Immature natural killer cell (primary cell): ENCODE measurements at places on chromosomes 1 and 21. TPM values are rescaled to one million over a fixed set of nuclear protein-coding genes. Genes with fewer than 3 reads are reported as not detected.

- no peak overlapping the region for H3K27ac ChIP-seq
- no peak for DNase-seq
- H3K27me3 ChIP-seq = peaks cover 12% of the 10 kb centered on the region
- H3K4me1 ChIP-seq = peaks cover 10% of the 10 kb centered on the region
- H3K36me3 ChIP-seq = no peaks in the 10 kb centered on the region
Measured at GRCh38 chr1:31532173-31532572, 44.1 kb upstream of the TINAGL1 start.

GRCh38 chr1:213122514-213122929, 71.5 kb downstream of the RPS6KC1 start:
- peak; percentile 19 for DNase-seq
- H3K27ac ChIP-seq = no peak overlapping the region
- peaks cover 4% of the 10 kb centered on the region for H3K36me3 ChIP-seq
- no peak overlapping the region for H3K4me3 ChIP-seq

The GSTM5 gene
- not detected for polyA plus RNA-seq

The LCE3A gene
- not detected for polyA plus RNA-seq

- no peak overlapping the region for H3K4me3 ChIP-seq
- no peaks in the 10 kb centered on the region for H3K36me3 ChIP-seq
- no peaks in the 10 kb centered on the region for H3K4me1 ChIP-seq
- H3K27me3 ChIP-seq = peaks cover 3% of the 10 kb centered on the region
Measured at GRCh38 chr1:62784509-62785365, 805 bp downstream of the ATG4C start.

The DMRTA2 gene
- not detected for polyA plus RNA-seq

The CFAP74 gene
- polyA plus RNA-seq = not detected

The RNF186 gene
- not detected for polyA plus RNA-seq

DNA sequence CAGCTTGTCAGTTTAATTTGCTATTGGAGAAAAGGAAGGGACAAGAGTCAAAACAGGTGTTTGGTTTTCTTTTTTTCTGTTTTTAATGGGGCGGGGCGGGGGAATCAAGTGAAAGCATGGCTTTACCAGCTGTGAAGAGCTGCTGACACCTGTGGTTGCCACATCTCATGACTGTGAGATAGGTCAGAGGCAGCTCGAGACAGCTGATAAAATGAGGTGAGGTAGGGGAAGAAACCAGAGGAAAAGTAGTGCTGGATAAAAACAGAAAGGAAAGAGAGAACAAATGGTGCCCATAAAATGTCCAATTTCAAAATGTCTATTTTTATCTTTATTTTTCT, 272.3 kb downstream of the NEGR1 start:
- no peaks in the 10 kb centered on the region for H3K36me3 ChIP-seq
- H3K4me1 ChIP-seq = peaks cover 7% of the 10 kb centered on the region
- H3K27ac ChIP-seq = no peak overlapping the region
- H3K4me3 ChIP-seq = no peak overlapping the region

The KLHDC8A gene
- not detected for polyA plus RNA-seq

DNA sequence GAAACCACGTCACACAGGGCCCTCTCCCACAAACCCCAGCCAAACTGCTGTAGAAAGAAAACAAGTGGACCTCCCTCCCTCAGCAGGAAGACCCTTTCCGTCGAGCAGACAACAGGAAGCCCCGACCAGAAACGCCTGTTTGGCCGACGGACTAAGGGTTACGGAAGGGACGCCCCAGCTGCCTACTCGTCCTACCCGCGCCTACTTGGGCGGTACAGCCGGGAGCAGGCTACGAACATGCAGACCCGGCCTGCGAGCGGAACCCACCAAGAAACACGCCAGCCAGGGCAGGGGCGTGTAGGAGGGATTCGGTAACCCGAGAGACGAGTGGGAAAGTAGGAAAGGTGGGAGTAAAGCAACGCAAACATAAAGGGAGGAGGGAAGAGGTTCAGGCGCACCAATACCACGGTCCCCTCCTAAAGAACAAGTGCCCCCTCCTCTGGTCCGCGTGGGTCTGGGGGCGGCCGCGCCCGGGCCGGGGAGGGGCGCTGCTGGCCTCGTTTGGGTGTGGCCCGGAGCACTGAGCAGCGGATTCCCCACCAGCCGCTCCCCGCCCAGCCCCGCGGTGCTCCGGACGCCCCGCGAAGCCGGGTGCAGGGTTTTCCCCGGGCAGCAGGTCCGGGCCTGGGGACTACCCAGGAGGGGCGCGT, 450 bp downstream of the S100A10 start:
- H3K4me1 ChIP-seq = peaks cover 42% of the 10 kb centered on the region
- H3K27ac ChIP-seq = peak overlapping the region; percentile 98
- no peaks in the 10 kb centered on the region for H3K36me3 ChIP-seq
- peak overlapping the region; percentile 89 for H3K4me3 ChIP-seq

DNA sequence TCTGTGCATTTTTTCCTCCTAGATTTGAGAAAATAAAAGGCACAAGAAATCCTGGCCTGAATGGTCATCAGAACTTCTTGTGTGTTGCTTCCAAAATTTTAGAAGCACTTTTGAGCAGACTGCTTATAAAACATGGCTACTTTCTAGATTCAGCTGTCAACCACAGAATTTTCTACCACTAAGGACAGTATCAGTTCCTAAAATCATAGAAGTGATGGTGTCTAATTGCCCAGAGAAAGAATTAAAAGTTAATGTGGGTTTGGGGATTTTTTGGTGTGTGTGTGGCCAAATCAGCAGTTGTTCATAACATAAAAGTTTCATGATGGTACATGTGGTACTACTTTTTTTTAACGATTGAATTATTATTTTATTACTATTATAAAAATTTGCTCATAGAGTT, 171.4 kb upstream of the SNX7 start:
- H3K27me3 ChIP-seq = peaks cover 2% of the 10 kb centered on the region
- no peak overlapping the region for H3K27ac ChIP-seq
- H3K4me3 ChIP-seq = no peak overlapping the region
- H3K36me3 ChIP-seq = peaks cover 4% of the 10 kb centered on the region

The SH2D2A gene
- 76.4 TPM for polyA plus RNA-seq

GRCh38 chr1:198713081-198713480, 74.2 kb downstream of the PTPRC start:
- no peak overlapping the region for H3K4me3 ChIP-seq
- peaks cover 80% of the 10 kb centered on the region for H3K4me1 ChIP-seq
- H3K36me3 ChIP-seq = peaks cover 29% of the 10 kb centered on the region
- no peaks in the 10 kb centered on the region for H3K27me3 ChIP-seq

DNA sequence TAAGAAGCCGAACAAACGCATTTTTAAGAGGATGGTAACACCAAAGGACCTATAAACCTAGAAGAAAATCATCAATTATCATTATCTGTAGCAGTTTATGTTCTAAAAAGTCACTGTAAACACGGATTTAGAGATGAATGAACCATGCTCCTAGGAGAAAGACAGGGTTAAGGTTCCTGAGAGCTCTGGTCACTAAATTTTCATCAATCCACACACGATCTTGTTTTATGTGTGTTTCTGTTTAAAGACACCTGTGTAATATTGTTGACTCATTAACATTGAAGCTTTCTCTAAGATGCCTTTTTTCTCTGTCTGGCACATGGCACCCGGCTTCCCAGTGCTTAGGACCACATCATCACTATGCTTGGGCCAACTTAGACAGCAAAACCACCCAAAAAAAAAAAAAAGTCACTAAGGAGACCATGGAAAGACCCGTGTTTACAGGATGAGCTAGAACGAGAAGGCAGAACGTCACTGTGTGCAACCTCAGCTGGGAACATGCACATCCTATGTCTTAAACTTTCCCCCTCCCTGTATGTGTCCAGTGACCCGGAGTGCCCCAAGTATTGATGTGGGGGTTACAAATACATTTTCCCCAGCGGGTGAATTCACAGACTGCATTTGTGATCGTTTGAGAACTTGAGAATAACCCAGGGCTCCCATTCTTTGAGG, 55.8 kb upstream of the PDE9A start:
- H3K36me3 ChIP-seq = no peaks in the 10 kb centered on the region
- no peak for DNase-seq
- H3K27ac ChIP-seq = no peak overlapping the region
- H3K4me3 ChIP-seq = no peak overlapping the region

DNA sequence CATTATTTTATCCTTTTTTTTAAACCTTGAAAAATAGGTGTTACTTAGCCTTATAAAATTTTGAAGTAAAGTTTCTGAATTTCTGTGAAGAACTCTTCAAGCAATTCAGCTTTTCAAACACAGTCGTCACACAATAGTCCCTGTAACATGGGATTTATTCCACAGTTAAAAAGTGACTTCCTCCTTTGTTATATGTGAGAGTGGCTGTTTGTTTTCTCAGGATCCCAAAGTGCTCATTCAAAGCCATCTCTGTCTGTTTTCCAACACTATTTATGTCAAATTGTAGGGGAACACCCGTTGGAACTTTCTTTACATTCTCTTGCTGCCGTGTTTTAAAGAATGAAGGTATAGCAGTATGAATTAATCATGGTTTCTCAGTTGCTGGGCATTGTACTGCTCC, 80.8 kb upstream of the GPR52 start:
- no peak overlapping the region for H3K27ac ChIP-seq
- no peak overlapping the region for H3K4me3 ChIP-seq
- no peak for DNase-seq
- H3K27me3 ChIP-seq = no peaks in the 10 kb centered on the region
- H3K4me1 ChIP-seq = peaks cover 9% of the 10 kb centered on the region
